ENCODE measurements at places on chromosomes 3 and 15. TPM values are rescaled to one million over a fixed set of nuclear protein-coding genes. Genes with fewer than 3 reads are reported as not detected.

DNA sequence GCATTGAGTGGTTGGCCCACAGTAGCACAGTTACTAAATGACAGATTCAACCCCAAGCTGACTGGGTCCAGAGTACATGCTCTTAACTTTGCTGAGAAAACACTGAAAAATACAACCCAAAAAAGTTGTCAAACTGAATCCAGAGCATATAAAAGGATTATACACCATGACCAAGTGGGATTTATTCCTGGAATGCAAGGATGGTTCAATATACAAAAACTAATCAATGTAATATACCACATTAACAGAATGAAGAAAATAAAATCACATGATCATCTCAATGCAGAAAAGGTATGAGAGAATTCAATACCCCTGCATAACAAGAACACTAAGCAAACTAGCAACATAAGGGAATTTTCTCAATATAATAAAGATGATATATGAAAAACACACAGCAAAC, 98.5 kb downstream of the STAG1 start:
- no peak for DNase-seq

GRCh38 chr3:195093731-195094130, 177.2 kb downstream of the XXYLT1 start:
- peak; percentile 52 for DNase-seq

- DNase-seq: no peak
These were observed 118.8 kb upstream of the UBE2E2 start for GRCh38 chr3:23084367-23084766.

DNA sequence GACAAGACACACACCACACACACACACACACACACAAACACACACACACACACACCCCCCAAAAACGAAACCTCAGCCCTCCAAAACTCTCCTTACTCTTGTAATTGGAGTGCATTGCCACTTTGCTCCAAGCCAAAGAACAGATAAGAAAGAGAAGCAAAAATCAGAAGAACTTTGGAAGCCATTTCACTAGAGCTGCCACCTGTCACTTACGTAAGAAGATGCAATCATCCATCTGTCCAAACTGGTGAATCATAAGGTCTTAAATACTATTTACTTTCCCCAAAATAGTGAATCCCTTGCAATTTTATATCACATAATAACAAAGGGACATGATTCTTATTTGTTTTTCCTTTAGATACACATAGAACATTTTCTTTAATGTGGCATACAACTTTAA, 285.4 kb downstream of the ZBTB20 start:
- DNase-seq: no peak

Gene CHRM5
- total RNA-seq: under 0.01 TPM

DNA sequence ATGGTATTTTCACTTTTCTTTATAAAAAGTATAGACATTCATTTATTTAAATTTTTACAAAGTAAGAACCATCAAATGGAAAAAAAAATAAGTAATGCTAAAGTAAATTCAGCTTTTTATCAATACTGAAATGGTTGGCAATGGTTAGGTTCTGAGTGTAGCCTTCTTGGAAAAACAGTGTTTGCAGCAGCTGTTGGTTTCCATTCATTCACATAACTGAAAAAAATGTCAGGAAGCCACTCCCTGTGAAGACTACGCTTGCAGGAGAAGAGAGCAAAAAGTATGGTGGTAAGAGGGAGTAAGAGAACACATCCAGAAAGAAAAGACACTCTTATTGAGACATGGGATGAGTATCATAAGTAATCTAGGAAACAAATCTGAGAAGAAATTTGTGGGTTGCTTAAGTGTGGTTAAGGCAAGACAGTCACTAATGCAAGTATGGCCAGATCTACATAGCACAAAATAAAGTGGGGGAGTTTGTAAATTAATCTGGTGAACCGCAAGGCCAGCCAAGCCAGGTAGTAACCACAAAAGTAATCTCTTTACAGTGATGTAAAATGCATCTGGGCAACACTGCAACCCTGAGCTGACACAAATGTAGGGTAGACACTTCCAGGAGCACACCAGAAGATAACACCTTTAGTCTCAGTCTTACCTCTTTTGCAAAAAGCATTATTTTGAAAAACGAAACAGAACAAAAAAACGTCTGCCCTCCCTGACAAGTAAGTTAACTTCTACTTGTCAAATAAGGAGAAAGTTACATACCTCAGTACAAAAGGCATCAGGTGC, 133.7 kb downstream of the IGSF11 start:
- DNase-seq: no peak

Gene MED12L
- 2.2 TPM for total RNA-seq
